ENCODE measurements at places on chromosomes 3 and 15.

GRCh38 chr15:57041416-57041815, 123.0 kb downstream of the TCF12 start:
- no peak for DNase-seq

- DNase-seq, result no peak
Measured at GRCh38 chr3:120161902-120162301, 67.7 kb upstream of the GSK3B start.

GRCh38 chr15:100867433-100867832, 12.2 kb upstream of the ALDH1A3 start:
- no peak for DNase-seq

DNA sequence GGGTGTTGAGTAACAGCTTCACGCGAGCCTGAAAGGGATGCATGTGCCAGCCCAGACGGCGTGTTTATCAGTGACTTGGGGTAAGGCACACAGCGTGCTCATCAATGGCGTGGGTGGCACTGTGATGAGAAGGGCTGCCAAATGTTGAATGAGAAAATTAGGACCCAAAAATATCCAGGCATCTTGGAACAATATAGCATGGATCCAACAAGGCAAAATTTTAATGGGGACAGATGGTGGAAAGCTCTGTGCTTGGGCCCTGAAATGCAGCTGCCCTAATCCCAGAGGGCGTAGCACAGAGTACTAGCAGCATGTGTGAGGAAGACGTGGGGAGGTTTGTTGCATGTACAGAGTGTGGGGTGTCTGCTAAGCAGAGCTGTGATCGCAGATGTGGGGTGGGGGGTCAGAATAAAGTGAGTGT, 48.9 kb downstream of the SSUH2 start:
- DNase-seq, result no peak

DNA sequence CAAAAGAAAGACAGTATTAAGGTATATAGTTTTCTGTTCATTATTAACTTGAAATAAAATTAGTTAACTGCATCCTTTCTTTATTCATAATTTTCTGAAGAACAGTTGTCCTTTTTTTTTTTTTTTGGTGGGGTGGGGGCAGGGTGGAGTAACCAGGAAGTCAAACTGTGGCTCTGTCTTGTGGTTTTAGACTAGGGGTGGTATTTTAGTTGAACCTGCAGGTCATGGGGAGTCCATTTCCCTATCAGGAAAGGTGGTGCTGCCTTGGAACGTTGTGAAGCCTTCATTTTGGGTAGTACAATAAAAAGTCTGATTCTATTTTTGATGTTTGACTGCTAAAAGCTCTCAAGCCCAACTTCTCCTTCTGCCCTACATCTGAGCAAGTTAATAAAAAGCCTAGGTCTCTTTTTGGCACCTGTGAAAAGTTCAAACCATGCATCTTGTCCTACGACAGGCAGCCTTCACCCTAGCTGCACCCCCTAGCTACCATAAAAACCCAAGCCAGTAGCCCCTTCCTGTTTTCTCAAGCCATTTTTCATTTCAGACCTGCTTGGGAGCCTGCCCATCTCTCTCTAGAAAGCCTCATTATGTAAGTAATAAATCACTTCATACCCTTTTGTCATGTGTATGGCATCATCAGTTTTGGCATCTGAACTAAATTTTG, 31.2 kb upstream of the RIOX2 start:
- DNase-seq, result no peak

GRCh38 chr15:83066034-83066733, 868 bp downstream of the BTBD1 start:
- DNase-seq, result no peak

DNA sequence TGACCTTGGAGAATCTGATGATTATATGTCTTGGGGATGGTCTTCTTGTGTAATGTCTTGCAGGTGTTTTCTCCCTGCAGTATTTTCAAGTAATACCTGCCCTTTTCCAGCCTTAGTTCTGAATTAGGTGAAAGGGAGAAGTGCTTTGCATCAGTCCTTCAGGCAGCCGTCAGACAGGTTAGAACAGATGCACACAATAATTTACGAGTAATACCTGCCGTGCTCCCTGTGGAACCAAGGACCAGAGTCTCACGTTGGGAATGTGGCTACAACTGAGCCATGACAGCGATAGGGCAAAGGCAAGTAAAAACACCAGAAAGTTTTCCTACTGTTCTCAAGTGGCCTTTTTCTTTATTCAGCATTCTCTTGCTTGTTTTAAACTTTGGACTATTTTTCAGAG, 69.1 kb downstream of the CHCHD6 start:
- DNase-seq, result no peak

GRCh38 chr3:66405701-66406091, 95.1 kb downstream of the LRIG1 start:
- DNase-seq, result no peak

- DNase-seq, result no peak
Measured at GRCh38 chr15:40118473-40118872, 9.8 kb upstream of the BMF start.

DNA sequence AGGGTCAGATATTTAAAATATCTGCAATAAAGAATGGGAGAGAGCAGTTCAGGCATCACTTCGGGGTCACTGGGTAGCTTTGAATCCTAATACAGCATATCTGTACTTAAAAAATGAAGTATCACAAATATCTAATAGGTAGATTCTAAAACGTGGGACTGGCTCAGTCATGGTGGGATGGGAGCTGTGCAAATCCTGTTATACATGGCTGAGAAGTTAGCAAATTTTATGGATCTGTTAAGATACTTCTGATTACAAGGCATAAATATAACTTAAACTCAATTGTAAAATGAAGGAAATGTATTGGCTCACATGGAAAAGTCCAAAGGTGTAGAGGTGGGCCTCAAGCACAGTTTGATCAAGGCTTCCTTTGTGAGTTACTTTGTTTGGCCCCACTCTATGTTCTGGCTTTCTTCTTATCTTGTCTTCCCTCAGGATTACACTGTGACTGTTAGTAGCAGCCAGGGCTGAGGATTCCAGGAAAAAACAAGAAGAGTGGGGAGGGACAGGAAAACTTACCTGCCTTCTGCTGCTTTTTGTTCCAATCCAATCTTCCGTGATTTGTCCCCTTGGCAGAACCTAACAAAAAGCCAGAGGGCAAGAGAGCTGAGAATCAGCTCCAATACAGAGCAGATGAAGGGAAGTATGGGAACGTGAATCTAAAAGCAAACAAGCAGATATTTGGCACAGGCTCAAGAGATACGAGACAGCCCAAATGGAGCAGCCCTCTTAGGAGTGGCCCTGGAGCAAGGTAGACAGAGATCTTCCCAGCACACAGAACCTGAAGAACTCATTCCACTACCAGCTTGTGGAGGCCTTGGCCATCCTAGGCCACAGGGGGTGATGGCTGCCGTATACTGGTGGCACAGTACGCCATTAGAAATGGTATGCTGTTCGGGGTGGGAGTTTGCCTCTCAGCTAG, 10.9 kb downstream of the PAQR9 start:
- no peak for DNase-seq

DNA sequence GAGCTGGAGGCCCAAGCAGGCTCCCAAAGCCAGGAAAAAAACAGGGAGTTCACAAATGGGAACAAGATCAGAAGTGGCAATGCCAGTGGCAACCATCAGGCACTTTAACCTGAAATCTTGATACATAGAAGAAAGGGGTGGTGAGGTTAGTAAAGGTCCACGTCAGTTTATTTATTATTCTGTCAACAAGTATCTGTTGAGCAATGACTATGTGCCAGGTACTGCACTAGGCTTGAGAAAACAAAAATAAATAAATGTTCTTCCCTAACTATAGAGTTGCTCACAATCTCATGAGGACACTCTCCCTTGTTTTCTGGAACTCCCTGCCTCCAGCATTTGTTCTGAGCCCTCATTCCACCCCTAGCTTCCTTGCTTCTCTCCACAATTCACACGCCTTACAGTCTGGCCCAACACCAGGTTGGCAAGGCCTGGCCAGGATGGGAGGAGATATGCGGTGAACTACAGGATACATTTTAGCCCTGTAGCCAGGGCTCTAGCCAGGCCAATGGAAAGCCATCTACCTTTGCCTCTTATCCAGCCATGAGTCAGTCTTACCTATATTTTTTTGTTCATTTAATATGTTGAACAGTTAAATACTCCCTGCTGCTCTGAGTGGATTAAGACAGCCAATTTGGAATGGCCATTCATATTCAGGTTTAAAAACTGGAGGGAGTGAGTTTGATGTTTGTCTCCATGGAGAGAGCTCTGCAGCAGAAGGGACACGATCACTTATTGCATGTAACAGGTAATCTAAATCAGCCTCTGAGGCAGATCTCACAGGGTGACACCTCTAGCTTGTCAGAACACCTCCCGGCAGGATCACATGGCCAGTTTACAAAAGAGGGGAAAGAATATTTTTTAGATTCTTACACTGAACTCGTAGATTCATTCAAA, 161.9 kb upstream of the ATP11B start:
- no peak for DNase-seq

GRCh38 chr3:194843556-194843955, 157.9 kb downstream of the FAM43A start:
- no peak for DNase-seq

- DNase-seq, result no peak
Measured at GRCh38 chr15:73005032-73005431, 47.2 kb upstream of the NEO1 start.

GRCh38 chr3:69122403-69122802, at the start of gene LMOD3:
LMOD3 (minus strand) TSS chr3:69122595; CDS start chr3:69122386, 209 bp downstream.
- no peak for DNase-seq

- DNase-seq, result no peak
Measured at GRCh38 chr15:77846986-77847385, 214.3 kb upstream of the LINGO1 start.

DNA sequence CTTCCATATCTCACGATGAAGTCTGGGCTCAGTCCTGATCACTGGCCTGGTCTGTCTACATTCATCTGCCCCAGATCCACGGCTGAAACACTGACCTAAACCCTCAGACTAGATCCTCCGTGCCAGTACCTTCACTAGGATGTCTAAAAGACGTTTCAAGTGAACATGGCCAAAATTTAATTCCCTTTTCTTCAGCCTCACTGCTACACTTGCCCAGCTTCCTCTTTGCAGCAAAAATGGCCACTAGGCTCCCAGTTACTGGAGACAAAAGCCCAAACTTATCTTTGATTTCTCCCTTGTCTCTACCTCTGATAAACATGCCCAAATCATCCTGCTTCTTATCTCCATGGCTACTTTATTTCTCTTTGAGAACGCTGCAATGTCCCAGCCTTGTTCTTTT, 1.7 kb downstream of the RASSF1 start:
- no peak for DNase-seq
